ENCODE measurements at places on chromosomes 11 and 22. TPM values are rescaled to one million over a fixed set of nuclear protein-coding genes. Genes with fewer than 3 reads are reported as not detected.

The DKK3 gene
- 25.9 TPM for total RNA-seq

The TIMP3 gene
- 280 TPM for total RNA-seq

The APOA5 gene
- 2.6 TPM for total RNA-seq

The RIMBP3B gene
- total RNA-seq = not detected

The SMC1B gene
- not detected for total RNA-seq

The C11orf24 gene
- 14.3 TPM for total RNA-seq

The CCDC89 gene
- not detected for total RNA-seq

The UPK2 gene
- not detected for total RNA-seq

The ZNF215 gene
- 7.3 TPM for total RNA-seq

The TMPRSS6 gene
- 0.33 TPM for total RNA-seq

The ZNF280A gene
- total RNA-seq = not detected

The RTN4RL2 gene
- 0.99 TPM for total RNA-seq

The SLC29A2 gene
- total RNA-seq = 14.2 TPM

The ARHGAP42 gene
- total RNA-seq = 3.6 TPM

The CNIH2 gene
- total RNA-seq = 3.6 TPM

The MMP27 gene
- total RNA-seq = not detected

The PHETA2 gene
- total RNA-seq = 9.2 TPM

The OR5M10 gene
- not detected for total RNA-seq

The CEP126 gene
- total RNA-seq = 4.0 TPM

The STK33 gene
- total RNA-seq = 14.8 TPM

The SLC39A13 gene
- 54.7 TPM for total RNA-seq

The OR52I1 gene
- not detected for total RNA-seq

The MPPED1 gene
- total RNA-seq = not detected

The MPZL3 gene
- total RNA-seq = 8.0 TPM

The OR8G1 gene
- total RNA-seq = not detected

The OR8B3 gene
- not detected for total RNA-seq

The OR6A2 gene
- 1.0 TPM for total RNA-seq

The SLC6A5 gene
- not detected for total RNA-seq

The SLC5A12 gene
- not detected for total RNA-seq

The PANX3 gene
- not detected for total RNA-seq

The PHLDA2 gene
- 4.2 TPM for total RNA-seq

The CRYBB3 gene
- not detected for total RNA-seq

The TRIM51 gene
- total RNA-seq = not detected

The PIWIL4 gene
- 6.5 TPM for total RNA-seq

The DGCR6 gene
- 10.5 TPM for total RNA-seq

The RANBP1 gene
- total RNA-seq = 69.3 TPM

The TMEM126A gene
- 8.9 TPM for total RNA-seq

The OR5B21 gene
- not detected for total RNA-seq

The SIRT3 gene
- total RNA-seq = 22.1 TPM

The MUC5AC gene
- total RNA-seq = 1.8 TPM

The SEC14L6 gene
- 0.99 TPM for total RNA-seq

The RAG2 gene
- total RNA-seq = not detected

The PRAME gene
- not detected for total RNA-seq

The UPK3A gene
- not detected for total RNA-seq

The TNNT3 gene
- total RNA-seq = 1.6 TPM

The TLCD5 gene
- 3.1 TPM for total RNA-seq

The OR5D14 gene
- not detected for total RNA-seq

The HSPB2 gene
- total RNA-seq = not detected
